Effector CD4-positive, alpha-beta T cell (primary cell): ENCODE measurements at places on chromosomes 6 and 20.

DNA sequence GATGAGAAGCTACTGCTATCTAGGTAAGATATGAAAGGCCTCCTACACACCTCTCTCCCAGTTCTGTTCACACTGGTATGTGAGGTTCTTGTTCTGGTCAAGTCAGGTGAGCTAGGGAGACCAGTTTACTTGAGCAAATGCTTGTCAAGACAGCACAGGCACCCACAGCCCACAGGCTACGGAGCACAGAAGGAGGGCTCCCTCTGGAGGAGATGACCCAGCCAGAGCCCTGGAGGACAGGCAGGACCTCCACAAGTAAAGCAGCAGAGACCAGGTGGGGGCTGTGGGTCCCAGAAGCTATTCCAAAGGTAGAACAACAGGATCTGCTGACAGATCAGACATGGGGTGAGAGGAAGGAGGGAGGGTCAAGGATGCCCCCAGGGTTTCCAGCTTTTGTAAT lies 13.2 kb downstream of the MMP24OS start:
- DNase-seq = no peak

GRCh38 chr6:48069280-48069679 lies 41.7 kb downstream of the PTCHD4 start:
- no peak for DNase-seq

DNA sequence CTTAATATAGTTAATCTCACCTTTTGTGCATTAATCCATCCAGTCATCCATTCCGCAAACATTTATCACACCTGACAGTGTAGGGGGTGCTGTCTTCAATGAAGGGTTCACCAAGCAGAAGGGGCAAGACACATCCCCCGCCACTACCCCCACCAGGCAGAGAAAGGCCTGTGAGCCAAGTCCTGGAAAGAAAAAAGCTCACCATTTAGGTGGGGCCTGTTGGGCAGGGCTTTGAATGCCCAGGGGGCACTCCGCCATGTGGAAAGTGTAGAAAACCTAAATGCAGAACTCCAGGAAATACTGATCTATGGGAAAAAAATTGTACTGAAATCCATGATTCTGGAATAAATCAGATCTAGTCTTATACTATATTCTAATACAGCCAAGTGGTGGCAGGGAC lies 4.8 kb upstream of the STX16 start:
- no peak for DNase-seq

- no peak for DNase-seq
These were observed 1.0 kb upstream of the VSTM2L start for GRCh38 chr20:37901654-37902503.

DNA sequence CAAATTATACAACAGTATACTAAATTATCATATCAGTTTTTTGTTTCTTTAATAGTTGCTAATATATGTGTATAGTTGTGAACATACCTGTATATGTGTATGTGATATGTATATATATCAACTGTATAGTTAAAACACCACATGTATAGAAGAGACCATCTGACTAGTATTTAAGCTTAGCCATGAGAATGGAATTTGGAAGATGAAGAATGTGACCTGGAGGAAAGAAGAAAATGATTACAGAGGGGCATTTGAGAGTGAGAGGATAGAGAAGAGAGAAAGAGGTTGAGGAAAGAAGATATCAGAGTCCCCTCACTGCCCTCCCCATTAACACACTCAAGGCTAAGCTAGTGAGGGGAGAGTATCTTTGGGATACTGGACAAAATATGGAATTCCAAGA lies 335.9 kb downstream of the BCKDHB start:
- no peak for DNase-seq

- no peak for DNase-seq
These were observed 284.0 kb downstream of the KCNQ5 start for GRCh38 chr6:72905705-72906478.
